ENCODE measurements at places on chromosomes 6 and 20.
A peak's percentile ranks its signal among the peaks of the same experiment; 100 is the strongest.

DNA sequence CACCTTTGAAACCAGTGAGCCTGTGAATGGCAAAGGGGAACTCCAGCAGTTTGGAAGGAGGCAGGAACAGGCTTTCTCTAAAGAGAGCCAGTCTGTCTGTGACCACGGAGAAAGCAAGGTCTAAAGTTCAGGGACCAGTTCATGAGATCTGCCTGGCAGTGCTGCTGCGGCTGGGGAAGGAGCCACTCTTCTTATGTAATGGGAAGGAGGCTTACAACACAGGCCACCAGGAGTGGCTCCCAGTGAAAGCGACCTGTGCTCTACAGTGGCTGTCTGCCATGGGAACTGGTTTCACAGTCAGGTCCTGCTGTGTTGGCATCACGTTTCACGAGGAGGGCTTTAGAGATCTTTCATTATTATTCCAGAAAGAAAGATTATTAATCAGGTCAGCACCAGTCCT, 291.9 kb upstream of the PRDM1 start:
- DNase-seq: no peak

GRCh38 chr20:44071057-44071456, 115.9 kb downstream of the JPH2 start:
- no peak for DNase-seq

DNA sequence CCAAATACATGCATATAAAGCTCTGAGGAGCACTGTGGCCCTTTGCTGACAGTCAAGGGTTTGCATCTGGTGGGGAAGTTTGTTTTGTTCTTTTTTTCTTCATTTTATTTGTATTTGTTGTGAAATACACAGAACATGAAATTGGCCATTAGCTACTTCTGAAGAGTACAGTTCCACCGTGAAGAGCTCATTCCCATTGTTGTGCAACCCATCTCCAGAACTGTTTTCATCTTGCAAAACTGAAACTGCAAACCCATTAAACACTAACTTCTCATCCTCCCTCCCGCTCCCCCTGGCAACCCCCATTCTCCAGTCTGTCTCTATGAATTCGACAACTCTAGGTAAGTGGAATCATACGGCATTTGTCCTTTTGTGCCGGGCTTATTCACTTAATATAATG, 231.3 kb downstream of the TFAP2C start:
- DNase-seq: no peak

DNA sequence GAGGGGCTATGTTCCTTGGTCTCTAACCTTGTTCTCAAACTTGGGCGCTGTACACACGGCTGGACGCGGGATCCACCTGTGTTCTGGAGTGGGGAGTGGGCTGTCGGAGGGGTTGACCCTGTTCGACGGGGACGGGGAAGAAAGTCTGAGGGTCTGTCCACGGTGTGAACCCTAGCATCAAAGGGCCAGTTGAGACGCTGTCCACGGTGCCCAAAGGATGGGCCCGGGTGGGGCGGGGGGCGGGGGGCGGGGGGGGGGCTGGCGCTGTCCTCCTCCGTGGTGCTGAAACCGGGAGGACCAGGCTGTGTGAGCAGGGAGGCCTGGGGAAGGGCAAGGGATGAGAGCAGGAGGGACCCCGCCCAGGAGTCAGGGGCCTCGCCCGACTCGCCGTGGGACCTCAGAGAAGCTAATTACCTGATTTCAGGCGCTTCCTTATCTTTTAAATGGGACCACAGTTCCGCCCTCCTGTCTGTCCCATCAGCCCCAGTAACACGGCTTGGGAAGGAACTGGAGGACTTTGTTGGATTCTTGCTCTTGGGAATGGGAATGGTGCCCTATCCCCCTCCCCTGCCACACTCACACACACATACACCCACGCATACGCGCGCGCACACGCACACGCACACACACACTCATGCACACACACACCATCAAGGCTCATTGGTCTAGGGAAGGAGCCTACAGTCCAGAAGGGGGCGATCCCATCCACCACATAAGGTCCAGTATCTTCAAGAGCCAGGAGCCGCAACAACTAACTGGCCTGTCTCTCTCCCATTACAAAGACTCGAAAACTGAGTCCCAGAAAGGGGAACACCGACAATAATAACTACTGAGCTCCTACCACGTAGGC, 1.0 kb upstream of the VSTM2L start:
- peak; percentile 62 for DNase-seq

GRCh38 chr6:4281341-4282293, 146.2 kb upstream of the ECI2 start:
- DNase-seq: peak; percentile 29

- no peak for DNase-seq
Measured at GRCh38 chr20:20454850-20455627, 87.1 kb downstream of the INSM1 start.

DNA sequence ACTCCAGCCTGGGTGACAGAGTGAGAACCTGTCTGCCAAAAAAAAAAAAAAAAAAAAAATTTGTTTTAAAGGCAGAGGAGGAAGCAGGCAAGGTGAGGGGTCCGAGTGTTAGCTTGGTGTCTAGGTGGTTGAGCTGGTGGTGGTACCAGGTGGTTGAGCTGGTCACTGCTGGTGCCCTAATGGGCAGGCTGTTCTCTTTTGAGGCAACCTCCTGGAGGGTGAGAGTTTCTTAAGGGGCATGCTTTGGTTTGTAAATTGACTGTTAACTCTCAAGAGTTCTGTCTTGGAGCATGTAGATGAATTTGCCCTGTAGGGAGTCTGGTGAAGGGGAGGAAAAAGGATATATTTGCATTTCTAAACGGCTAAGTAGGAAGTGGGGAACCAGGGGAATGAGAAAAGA, 52.7 kb downstream of the BANF2 start:
- DNase-seq: no peak

- DNase-seq: no peak
Measured at GRCh38 chr20:44990957-44991356, 24.6 kb downstream of the STK4 start.

DNA sequence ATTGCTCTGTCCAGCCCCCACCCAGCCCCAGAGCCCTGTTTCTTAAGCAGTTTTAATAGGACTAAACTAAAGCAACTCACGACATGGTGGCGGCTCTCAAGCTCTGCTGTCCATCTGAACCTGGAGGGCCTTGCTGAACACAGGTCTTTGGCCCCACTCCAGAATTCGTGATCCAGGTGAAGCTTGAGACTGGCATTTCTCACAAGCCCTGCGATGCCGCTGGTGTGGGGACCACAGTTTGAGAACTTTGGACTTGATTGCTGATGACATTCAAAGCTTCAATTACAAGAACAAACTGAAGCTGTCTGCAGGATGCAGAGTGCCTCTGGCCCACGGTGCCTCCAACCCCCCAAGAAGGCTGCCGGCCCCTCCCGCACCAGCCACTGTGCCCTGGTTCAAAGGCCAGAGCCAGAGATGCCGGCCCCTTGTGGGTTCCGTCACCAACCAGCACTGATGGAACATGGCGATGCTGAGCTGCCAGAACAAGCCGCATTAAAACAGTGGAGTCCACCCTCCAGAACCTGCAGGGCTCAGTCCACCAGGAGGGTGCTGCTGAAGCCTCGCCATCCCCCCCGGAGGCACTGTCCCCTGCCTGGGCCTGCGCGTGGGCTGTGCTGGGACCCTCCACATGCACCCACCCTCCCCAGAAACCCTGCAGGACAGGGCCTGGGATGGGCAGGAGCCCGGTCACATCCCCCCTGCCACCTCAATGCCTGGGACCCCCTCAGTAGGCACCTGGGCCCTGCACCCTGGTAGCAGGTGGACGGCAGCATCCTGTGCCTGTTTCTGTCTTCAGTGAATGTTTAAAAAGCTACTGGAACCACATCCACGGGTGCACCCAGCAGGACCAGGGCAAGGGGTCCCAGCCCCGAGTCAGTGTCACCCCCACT, 101.1 kb downstream of the PSMB1 start:
- DNase-seq: no peak

DNA sequence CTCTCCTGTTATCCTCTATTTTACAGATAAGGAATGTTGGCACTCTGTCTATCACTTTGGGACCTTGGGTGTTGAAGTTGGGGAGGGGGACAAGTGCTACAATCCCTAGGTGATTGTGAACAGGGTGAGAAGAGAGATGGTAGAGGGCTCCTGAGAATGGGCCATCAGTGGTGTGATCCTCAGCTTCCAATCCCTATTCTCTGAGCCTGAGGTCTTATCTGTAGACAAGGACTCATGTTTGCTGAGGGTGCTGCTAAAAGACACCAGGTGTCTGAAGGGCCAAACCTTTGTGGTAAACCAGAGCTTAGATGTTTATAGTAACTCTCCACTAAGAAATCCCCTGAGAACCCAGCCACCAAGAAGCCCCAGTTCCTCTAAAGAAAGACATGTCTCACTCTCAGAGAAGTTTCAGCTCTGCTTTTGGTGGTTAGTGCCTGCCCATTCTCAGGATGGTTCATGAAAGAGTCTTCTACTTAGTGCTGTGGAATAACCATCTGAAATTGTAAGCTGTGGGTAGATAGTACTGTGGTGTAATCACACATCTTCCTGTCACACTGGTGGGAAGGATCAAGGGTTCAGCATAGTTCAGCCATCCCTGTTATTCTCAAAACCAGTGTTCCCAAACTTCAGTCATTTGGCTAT, 58.2 kb upstream of the IL20RA start:
- peak; percentile 54 for DNase-seq

- DNase-seq: no peak
Measured at GRCh38 chr6:168123165-168123911, 44.3 kb upstream of the FRMD1 start.

DNA sequence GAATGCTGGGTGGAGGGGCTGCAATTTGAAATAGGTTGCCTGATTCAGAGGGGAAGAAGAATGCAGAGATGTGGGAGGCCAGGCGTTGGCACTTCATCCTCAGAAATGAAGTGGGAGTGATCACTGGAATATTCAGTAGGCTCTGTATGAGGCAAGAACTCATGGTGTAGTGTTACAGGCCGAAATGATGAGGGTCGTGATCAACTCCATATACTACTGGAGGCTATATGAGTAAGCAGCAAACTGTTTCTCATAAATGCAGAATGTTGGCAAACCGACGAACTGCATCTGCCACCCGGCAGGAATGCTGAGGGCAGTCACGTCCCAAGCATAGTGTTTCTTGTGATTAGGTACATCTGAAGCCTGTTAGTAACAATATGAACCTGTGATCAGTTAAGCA, 12.7 kb downstream of the KCNS1 start:
- no peak for DNase-seq

DNA sequence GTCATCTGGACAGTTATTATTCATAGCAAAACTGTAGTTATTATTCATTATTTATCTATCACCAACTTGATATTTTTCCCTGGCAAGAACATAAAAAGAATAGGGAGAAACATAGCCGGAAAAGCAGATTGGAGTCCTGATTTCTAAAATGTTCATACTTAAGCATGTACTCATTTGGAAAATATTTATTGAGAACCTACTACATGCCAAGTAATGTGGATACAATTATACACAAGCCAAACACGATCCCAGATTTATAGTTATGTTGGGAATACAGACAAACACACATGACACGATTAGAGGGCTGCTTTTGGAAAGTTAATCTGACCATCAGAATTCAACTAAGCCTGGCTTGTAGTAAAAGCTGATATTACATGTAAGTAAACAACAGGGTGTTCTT, 30.7 kb downstream of the ARHGAP18 start:
- DNase-seq: no peak

GRCh38 chr6:37141281-37142049, 28.5 kb upstream of the PIM1 start:
- DNase-seq: no peak

DNA sequence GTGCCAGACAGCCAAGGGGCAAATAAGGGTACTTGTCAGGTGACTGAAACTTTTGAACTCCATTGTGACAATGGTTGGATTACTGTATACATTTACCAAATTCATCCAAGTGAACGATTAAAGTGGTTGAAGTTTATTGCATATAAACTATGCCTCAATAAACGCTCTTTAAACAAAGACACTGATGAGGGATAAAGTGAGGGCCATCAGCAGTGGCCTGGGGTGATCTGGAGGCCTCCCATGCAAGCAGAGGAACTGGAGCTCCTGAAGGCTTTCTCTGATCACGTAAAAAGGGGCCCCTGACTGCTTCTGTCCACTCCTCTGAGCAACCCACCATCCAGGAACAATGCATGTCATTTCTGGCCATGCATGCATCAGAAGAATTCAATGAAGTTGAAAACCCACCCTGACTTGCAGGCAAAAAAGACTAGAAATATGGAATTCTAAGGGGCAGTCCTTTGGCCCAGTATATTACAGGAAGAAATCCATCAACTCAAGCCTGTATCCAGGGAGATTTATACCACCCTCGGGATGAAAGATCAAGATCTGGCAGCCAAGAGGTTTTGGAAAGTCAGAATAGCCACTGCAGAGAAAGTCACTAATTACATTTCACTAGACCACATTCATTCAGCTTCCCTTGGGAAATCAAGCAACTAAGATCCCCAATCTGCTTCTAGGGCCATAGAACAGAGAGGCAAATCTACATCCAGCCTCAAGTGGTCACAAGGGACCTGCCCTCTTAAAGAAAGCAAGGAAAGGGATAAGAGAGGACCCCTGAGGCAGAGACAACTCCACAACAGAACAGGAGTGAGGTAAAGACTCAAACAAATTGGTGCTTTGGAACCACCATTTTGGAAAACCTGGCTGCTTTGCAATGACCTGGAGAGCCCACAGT, 31.7 kb upstream of the RAB22A start:
- no peak for DNase-seq

- no peak for DNase-seq
Measured at GRCh38 chr6:65259059-65259458, 448.0 kb downstream of the EYS start.

- DNase-seq: no peak
Measured at GRCh38 chr6:11878735-11879134, 100.1 kb upstream of the ADTRP start.

- no peak for DNase-seq
Measured at GRCh38 chr20:53926428-53927028, 143.9 kb downstream of the BCAS1 start.

GRCh38 chr6:88972504-88973423, 9.3 kb upstream of the RNGTT start:
- no peak for DNase-seq

- DNase-seq: no peak
Measured at GRCh38 chr20:41508335-41508734, 109.8 kb downstream of the CHD6 start.

- DNase-seq: peak; percentile 2
Measured at GRCh38 chr6:136846046-136846445, 23.7 kb downstream of the PEX7 start.

DNA sequence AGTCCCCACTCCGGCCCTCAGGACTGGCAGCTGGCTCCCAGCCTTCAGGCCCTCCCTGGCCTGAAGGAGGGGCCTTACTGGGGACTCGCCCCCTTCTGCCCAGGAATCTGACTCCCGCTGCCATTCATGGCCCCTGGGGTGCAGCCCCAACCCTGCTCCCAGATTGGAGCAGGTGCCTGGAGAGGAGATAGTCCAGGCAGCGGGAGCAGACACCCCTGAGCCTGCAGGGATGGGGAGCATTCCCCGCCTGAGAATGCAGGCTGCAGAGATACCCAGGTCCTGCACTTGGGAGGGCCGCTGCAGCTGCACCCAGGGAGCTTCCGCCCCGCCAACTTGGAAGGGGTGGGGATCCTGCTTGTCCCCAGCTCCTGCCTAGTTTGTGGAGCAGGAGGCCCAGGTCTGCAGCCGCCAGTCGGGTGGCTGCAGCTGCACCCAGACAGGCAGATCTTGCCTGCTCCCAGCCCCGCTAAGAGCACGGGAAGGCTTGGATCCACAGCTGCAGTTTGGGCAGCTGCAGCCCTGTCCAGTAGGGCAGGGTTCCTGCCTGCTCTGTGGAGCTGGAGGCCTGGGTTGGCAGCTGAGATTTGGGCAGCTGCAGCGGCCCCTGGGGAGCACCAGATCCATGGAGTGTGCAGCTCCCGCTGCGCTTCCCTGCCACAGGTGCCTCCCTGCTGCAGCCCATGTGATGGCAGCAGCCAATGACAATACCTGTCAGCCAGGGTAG, 5.2 kb downstream of the GTSF1L start:
- no peak for DNase-seq
